MG63 (cell line): ENCODE measurements at places on chromosomes 12 and 14. TPM values are rescaled to one million over a fixed set of nuclear protein-coding genes. Genes with fewer than 3 reads are reported as not detected.

- no peak for DNase-seq
These were observed 27.3 kb downstream of the TTC5 start for GRCh38 chr14:20278414-20278813.

DNA sequence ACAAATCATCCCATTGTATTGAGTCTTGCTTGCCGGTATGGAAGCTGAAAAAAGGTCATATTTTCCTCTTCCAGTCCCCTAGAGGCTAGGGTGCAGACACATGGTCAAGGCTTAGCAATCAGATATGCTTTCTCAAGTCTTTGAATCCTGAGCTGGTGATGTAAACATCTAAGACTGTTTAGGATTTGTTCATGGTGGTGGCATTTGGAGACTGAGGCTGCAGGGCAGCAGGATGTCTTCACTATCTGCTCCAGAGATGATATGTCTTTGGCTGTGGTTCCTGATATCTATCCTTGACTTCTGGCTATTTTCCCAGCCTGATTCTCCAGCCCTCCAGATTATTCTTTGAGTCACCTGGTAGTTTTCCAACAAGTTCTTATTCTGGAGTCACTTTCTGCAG is 50.5 kb upstream of the DACT1 start:
- DNase-seq, result peak; percentile 45

GRCh38 chr14:101031721-101032120 is 128.2 kb upstream of the RTL1 start:
- no peak for DNase-seq

DNA sequence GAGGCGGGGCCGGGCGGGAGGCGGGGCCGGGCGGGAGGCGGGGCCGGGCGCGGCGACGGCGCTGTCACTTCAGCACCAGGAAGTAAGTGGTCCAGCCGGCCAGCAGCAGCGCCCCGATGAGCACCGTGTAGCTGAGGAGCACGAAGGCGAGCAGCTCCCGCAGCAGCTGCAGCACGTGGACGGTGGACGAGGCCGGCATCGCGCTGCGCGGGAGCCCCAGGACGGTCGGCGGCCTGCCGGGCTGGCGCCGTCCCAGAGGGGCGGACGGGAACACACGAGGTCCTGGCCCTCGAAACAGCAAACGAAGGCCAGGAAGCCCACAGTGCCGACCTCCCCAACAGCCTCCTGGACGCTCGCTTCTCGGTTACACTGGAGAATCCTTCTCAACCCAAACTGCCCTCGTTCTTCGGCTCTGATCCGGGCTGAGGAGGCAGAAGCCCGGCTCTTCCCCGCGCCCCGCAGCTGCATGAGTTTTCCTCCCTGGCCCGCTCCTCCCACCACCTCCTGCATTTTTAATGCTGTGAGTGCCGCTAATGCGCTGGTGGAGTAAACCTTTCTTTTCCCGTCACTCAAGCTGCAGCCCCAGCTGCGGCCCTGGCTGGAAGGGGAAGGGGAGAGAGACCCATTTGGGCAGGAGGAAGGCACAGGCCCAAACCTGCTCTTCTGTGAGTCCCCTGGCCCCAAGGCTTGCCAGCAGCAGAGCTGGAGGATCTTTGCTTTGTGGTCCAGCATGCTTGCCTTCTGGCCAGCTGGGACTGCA is 694 bp upstream of the DIABLO start:
- no peak for DNase-seq

GRCh38 chr14:57845802-57846531 is 19.9 kb downstream of the SLC35F4 start:
- no peak for DNase-seq

DNA sequence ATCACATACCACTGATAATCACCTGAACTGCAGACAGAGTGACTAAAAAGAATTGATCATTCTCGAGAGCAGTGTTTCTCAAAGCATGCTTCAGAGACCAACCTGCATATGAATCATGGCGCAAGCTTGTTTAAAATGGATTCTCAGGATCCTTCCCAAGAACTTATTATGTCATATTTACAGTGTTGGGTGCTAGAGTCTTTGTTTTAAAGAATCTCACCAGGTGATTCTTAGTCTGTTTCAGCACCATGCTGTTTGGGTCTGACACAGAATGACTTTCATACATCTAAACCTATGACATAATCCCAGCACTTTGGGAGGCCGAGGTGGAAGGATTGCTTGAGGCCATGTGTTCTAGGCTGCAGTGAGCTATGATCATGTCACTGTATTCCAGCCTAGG is 31.3 kb upstream of the SSPN start:
- no peak for DNase-seq

- peak; percentile 54 for DNase-seq
These were observed 17.5 kb downstream of the MARK3 start for GRCh38 chr14:103402695-103403094.

GRCh38 chr12:121788176-121788818 is 5.2 kb downstream of the RHOF start:
- DNase-seq, result no peak

DNA sequence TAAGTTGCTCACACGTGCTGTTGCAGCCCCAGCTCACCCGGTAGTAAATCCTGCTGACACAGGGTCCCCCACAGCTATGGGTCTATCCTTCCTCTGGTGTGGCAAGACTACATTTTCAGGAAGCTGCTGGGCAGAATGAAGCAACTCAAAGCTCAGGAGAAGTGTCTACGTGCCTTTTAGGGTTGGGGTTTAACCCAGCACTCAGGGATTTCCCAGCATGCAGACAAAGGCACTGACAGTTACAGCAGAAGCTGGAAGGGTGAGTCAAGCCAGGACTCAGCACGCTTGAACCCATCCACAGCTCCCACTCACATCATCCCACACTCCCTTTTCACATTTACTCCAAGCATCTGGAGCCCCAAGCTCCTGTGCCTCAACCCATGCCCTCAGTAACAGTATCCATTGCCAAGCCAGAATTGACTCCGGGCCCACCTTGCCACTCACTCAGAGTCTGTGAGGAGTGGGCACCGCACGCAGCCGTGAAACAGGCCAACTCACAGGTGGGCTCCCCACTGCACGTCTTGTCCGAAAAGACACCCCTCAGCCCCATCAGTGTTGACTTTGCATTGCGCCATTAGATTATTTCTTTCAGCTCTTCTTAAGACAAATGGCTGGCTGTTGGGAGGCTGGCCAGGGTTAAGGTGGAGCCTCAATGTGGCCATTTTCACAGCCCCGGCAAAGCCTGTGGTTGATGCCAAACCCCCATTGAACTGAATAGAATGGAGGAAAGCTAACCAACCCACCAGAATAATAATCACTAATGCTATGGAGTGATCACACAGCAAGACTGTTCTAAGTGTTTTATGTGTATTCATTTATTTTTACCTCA is 59.6 kb downstream of the ZFP36L1 start:
- no peak for DNase-seq

- DNase-seq, result no peak
These were observed 78.0 kb upstream of the OTX2 start for GRCh38 chr14:56888274-56888673.

- no peak for DNase-seq
These were observed 26.7 kb downstream of the C12orf75 start for GRCh38 chr12:105357162-105357691.

- DNase-seq, result no peak
These were observed 542 bp downstream of the PXN start for GRCh38 chr12:120264904-120265472.

- no peak for DNase-seq
These were observed 29.3 kb downstream of the MYF5 start for GRCh38 chr12:80745851-80746505.

DNA sequence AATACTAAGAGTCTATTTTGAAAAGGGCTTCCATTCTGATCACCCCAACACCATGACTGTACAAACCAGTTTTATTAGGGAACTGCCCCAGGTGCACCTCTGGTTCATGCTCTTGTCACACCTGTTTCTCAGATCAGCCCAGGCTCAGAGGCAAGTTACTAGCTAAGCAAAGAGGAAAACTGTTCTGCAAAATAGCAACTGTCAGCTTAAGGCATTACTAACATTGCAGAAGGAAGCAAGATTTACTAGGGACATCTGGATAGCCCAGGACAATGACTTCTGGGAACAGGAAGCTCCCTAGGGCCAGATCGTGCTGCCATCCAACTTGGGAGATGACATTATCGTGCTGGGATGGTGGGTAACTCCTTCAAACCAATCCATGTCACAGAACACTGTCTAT is 30.1 kb downstream of the ANAPC7 start:
- no peak for DNase-seq

DNA sequence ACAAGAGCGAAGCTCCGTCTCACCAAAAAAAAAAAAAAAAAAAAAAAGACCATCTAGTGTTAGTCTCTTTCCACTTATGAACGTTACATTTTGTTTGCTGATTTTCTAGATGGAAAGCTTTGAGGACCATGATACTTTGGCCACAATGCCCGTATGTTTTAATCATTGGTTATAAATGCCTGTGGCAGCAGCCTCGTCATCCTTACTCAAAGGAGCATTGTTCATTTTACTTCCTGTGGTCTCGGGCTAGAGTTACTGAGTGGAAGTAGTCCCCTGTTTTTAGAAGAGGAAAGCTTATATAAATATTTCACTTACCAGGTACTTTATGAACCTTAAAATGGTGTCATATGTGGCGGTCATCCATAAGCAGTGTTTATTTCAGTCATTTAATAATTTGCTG is 359.9 kb downstream of the AEBP2 start:
- DNase-seq, result no peak

- DNase-seq, result no peak
These were observed 115.5 kb upstream of the FKBP4 start for GRCh38 chr12:2679068-2679815.

GRCh38 chr12:80598004-80598606 is 109.3 kb upstream of the MYF6 start:
- peak; percentile 58 for DNase-seq

- no peak for DNase-seq
These were observed 243.1 kb downstream of the AKAP6 start for GRCh38 chr14:32571995-32572866.

DNA sequence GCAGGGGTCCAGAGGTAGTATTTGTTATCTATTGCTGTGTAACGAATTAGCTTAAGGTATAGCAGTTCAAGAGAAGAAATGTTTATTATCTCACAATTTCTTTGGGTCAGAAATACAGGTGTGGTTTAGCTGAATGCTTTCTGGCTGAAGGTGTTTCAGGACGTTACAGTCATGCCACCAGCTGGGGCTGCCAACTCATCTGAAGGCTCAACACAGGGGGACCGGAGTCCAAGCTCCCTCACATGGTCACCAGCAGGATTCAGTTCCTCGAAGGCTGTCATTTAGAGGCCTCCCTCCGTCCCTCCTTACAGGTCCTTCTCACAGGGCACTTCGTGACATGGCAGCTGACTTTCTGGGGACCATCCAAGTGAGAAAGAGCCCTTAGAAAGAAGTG is 37.5 kb upstream of the SINHCAF start:
- DNase-seq, result no peak

GRCh38 chr12:104219361-104219892 is 3.8 kb downstream of the TXNRD1 start:
- DNase-seq, result peak; percentile 39

GRCh38 chr12:57854965-57855364 is 8.4 kb upstream of the CTDSP2 start:
- no peak for DNase-seq

DNA sequence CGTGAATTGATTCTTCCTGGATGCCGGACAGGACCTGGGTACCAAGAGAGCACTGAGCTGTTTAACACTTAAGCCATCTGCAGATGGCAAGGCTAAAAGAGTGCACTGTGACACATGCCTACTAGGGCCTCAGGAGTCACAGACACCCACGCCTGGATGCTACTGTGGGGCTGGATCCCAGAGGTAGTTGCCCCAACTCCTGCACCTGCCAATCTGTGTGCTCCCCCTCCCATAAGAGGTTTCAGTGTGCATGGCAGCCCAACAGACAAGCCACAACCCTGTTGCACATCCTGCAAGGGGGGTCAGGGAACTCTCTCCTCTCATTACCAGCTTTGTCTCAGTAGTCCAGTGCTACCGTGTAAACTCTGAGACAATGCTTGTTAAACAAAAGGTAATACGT is 169.0 kb downstream of the CEP128 start:
- no peak for DNase-seq

Gene ISM2
- not detected in 2 replicates for total RNA-seq

Gene PLEKHD1
- total RNA-seq, result not detected in 2 replicates

Gene TMPRSS12
- not detected in 2 replicates for total RNA-seq

Gene PMCH
- total RNA-seq, result not detected in 2 replicates

Gene VRTN
- not detected in 2 replicates for total RNA-seq

Gene FGD4
- 3.1 and 9.3 TPM in 2 replicates for total RNA-seq

Gene DCTN2
- total RNA-seq, result 158 and 249 TPM in 2 replicates

Gene NRXN3
- 0.07 and 0.12 TPM in 2 replicates for total RNA-seq

Gene LBHD2
- total RNA-seq, result not detected in 2 replicates

Gene KRT6A
- not detected in 2 replicates for total RNA-seq

Gene C12orf42
- total RNA-seq, result not detected in 2 replicates

Gene CFAP54
- not detected in 2 replicates for total RNA-seq
